ENCODE measurements at places on chromosomes 16 and 17. TPM values are rescaled to one million over a fixed set of nuclear protein-coding genes. Genes with fewer than 3 reads are reported as not detected.

GRCh38 chr17:7745748-7746470 is 28.4 kb downstream of the DNAH2 start:
- DNase-seq = no peak
- H3K27ac ChIP-seq = no peak overlapping the region
- H3K4me3 ChIP-seq = no peak overlapping the region
- no peaks in the 10 kb centered on the region for H3K27me3 ChIP-seq

DNA sequence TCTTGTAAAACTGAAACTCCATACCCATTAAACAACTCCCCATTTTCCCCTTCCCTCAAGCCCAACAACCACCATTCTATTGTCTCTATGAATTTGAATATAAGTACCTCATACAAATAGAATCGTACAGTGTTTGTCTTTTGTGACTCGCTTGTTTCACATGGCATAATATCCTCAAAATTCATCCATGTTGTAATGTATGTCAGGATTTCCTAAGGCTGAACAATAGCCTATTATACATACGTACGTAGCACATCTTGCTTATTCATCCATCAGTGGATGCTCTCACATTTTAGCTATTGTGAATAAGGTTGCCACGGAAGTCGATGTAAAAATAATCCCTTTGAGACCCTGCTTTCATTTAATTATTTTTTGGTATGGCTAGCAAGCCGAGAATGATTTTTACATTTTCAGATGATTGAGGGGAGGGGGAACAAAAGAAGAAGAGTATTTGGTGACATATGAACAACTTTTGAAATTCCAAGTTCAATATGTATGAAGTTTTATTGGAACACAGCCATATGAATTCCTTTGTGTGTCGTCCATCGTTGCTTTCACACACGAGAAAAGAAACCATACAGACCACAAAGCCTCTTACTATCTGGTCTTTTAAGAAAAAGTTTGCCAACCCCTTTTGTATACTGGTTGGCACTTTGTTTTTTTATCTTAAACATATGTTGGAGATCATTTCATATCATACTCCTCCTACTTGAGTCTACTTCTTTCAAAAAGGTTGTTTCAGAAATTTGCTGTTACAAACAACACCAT is 371.2 kb downstream of the NPIPA8 start:
- no peaks in the 10 kb centered on the region for H3K36me3 ChIP-seq
- no peak overlapping the region for H3K27ac ChIP-seq
- DNase-seq = no peak
- H3K27me3 ChIP-seq = no peaks in the 10 kb centered on the region
- no peaks in the 10 kb centered on the region for H3K4me1 ChIP-seq

DNA sequence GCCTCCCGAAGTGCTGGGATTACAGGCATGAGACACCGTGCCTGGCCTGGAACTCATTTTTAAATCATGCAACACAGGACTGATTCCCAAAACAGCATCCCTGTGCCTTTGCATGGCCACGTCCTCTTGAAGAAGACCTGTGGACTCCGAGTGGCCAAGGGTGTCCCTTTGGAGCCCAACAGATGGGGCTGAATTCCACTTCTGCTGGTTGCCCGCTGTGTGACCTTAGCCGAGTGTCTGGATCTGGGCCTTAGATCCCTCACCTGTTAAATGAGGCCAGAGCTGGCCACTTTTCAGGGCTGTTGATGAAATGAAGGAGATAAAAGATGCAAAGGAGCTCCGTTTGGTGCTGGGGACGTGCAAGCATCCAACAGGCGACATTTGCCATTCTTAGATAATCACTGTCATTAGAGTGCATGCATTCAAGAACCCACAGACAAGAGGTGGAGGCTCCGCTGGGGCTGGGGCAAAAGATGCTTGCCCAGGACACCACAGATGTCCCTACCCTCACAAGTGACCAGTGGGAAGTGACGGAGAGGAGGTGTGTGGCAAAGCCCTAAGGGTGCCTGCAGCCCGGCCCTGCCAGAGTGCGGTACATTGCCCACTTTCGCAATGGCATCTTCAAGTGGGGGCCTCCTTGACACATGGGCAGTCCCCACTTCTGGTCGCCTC is 354.1 kb upstream of the TNRC6C start:
- H3K36me3 ChIP-seq = no peaks in the 10 kb centered on the region
- H3K27me3 ChIP-seq = no peaks in the 10 kb centered on the region
- H3K4me3 ChIP-seq = no peak overlapping the region
- DNase-seq = no peak
- peaks cover 31% of the 10 kb centered on the region for H3K4me1 ChIP-seq
- no peak overlapping the region for H3K27ac ChIP-seq

The FSCN2 gene
- 1.3 TPM for total RNA-seq

Measured in heart right ventricle (tissue), 16 donors.